ENCODE measurements at places on chromosomes 16 and 17.

- no peak for DNase-seq
Observed at GRCh38 chr16:27102701-27103575, 36.2 kb downstream of the C16orf82 start.

DNA sequence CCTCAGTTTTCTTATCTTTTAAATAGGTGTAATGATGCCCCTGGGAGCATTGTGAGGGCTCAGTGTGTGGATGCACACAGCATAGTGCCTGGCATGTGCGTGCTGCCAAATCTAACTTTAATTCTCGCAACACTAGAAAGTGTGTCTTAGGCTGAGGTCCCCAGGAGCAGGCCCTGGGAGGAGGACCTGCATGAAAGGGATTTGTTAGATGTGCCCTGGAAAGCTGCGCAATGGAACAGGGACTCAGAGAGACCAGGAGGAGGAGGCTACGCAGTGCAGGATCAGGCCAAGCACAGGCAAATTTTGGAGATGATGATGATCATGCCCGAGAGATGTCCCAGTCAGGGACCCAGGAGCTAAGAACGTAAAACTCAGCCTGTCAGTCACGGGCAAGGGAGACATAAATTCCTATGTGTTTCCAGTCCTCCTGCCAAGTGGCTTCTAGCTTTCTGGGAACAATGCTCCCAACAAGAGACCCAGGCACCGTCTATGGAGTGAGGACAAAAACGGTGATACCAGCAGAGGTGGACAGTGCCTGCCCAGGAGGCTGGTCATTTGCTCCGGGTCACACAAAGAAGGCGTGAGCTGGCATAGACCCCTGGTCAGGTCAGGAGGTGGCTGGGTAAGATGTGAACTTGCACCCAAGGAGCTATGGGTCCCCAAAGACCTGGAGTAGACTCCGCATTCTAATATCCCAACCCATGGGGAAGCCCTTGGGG, 352.2 kb upstream of the TNRC6C start:
- no peak for DNase-seq

DNA sequence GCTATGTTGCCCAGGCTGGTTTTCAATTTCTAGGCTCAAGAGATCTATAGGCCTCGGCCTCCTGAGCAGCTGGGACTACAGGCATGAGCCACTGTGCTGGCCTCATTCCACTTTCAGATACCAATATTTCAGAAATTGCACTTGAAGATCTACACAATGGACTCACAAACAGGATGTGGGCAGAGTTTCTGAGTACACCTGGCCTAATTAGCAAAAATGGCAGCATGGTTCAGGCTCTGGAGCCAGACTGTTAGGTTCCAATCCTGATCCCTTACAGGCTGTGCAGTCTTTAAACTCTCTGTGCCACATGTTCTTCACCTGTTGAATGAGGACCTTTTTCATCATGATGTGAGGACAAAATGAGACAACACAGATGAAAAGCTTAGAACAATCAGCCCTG, 32.2 kb downstream of the RNF157 start:
- no peak for DNase-seq

DNA sequence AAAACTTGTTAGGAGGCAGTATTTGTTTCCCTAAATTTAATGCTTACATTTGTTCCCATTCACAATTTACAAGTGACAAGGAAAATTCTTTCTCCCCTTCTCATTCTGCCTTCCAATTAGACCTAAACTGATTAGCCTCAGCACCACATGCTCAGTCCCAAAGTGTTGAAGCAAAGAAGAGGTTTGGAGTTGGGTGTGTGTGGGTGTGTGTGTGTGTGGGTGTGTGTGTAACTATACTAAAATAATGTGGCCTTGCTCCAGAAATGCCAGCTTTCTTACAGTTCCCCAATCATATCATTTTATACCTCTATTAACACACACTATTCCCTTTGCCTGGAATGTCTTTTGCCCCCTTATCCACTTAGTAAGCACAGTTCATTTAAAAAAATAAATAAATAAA, 6.9 kb upstream of the UTP6 start:
- DNase-seq, result no peak

- no peak for DNase-seq
Observed at GRCh38 chr17:18980682-18981334, 23.8 kb downstream of the FAM83G start.

GRCh38 chr17:36705874-36706731, 104.7 kb downstream of the MRM1 start:
- DNase-seq, result peak; percentile 59

DNA sequence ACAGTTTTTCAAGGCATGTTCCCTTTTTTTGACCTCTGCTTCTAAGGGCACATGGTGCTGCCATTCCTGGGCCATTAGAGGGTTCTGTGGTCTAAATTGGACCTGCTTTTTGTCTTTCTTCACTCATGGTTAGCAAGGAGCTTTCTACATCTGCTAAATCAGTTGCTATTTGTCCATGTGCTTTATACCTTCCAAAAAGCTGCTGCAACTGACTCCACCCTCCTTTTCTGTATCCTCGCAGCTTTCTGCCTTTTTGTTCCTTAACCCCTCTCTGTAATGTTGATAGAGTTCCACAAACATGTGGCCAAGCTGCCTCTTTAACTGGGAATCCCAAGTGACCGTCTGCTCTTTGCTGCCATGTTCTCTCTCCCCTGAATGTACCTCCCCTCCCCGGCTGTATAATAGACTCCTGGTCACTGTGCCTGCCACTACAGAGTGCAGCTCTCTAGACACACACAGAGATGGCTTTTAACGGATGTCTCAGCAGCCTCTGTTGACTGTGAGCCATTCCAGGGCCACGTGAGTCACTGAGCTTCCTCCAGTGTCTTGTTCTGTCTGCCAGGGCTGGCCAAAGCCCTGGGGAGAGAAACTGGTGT, 57.4 kb upstream of the TEKT3 start:
- no peak for DNase-seq

GRCh38 chr17:78305801-78306200, 54.1 kb downstream of the SOCS3 start:
- DNase-seq, result no peak

DNA sequence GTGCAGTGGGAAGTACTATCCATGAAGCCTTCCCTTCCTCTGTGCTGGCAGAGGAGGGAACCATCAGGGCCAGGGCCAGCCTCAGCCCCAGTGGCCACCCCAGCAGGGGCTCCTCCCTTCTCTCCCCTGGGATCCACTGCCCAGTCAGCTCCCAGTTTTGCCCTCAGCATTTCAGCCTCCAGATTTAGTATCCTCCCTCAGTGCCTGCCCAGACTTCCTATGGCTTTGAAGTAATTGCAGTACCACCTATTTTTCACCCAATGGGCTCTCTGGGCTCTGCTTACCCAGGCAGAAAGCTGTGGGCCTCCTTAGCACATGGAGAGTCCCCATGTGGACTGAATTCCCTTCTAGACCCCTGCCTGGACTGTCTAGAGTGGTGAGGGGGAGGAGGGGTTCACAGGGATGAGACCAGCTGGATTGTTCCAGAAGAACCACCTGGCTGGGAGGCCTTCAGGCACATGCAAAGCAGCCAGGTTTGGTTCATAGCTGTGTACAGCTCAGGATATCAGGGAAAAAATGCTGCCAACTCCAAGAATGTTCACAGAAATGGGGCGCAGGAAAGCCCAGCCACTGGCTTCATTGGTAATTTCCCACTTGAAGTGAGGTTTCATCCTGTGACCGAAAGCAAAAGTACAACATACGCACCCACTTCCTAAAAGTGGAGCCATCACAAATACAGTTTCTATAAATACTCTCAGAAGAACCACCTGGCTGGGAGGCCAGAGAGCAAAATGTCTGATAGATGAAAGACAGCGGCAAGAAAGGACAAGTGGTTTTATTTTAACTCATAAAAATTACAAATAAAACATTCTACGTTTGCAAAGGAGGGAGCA, 15.2 kb upstream of the HERPUD1 start:
- DNase-seq, result no peak

GRCh38 chr16:69589434-69590269, 23.9 kb downstream of the NFAT5 start:
- no peak for DNase-seq

GRCh38 chr16:11361701-11362451, 16.6 kb downstream of the RMI2 start:
- no peak for DNase-seq

GRCh38 chr17:81056312-81056711, 21.4 kb downstream of the BAIAP2 start:
- DNase-seq, result no peak

DNA sequence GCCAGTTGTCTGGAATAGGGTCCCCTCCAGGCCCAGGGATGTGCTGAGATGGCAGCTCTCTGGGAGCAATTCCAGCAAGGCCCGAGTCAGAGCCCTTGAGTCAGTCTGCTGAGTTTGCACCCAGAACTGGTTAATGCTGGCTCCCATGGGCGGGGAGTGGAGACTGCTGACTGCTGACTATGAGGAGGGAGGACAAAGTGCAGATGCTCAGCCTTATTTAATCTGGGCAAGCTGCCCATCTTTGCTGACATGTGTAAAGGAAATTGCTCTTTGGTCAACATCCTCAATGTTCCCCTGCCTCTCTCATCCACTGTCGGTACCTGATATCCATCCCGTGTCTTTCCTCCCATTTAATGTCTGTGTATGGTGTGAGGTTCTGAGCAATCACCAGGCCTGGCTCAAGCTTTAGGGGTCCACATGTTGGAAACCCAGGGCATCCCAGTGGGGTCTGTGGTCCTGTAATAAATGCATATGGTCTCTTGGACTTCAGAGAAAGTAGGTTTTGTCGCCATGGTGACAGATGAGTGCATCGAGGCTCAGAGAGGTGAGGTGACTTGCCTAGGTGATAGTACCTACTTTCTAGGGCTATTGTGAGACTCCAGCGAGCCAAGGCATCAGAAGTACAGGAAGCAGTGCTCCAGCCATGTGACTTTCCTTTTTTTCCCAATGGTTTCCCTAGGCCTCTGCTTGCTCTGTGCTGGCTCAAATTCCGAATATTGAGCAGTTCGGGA, 20.0 kb upstream of the RNF135 start:
- no peak for DNase-seq

DNA sequence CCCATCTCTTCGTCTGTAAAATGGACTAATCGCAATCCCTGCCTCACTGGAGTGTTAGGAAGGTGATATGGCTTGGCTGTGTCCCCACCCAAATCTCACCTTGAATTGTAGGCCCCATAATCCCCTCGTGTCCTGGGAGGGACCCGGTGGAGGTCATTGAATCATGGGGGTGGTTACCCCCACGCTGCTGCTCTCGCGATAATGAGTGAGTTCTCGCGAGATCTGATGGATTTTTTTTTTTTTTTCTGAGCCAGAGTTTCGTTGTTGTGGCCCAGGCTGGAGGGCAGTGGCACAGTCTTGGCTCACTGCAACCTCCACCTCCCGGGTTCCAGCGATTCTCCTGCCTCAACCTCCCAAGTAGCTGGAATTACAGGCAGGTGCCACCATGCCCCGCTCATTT, 11.2 kb downstream of the TRARG1 start:
- no peak for DNase-seq

GRCh38 chr16:648071-648780, 939 bp upstream of the WDR90 start:
- no peak for DNase-seq

- DNase-seq, result no peak
Observed at GRCh38 chr17:39261286-39261685, 35.5 kb upstream of the STAC2 start.

- DNase-seq, result peak; percentile 89
Observed at GRCh38 chr17:81453076-81453475, 57.8 kb downstream of the BAHCC1 start.

DNA sequence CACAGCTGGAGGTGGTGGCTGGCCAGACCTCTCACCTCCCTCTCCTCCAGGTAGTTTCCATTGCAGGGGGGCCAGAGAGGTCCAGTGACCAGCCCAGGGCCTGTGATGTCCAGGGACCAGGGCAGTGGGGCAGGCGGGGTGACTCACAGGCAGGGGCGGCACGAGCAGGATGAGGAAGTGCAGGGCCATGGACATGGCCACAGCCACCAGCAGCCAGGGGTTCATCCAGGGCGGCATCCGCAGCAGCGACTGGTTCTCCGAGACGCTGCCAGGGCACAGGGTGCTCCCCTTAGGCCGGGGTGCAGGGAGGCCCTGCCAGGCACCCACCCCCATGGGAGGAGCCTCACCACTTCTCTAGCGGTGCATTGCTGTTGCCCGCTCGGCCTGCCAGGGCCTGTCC, 12.9 kb upstream of the P2RX1 start:
- no peak for DNase-seq

GRCh38 chr17:82429824-82430223, 11.4 kb upstream of the OGFOD3 start:
- DNase-seq, result no peak

DNA sequence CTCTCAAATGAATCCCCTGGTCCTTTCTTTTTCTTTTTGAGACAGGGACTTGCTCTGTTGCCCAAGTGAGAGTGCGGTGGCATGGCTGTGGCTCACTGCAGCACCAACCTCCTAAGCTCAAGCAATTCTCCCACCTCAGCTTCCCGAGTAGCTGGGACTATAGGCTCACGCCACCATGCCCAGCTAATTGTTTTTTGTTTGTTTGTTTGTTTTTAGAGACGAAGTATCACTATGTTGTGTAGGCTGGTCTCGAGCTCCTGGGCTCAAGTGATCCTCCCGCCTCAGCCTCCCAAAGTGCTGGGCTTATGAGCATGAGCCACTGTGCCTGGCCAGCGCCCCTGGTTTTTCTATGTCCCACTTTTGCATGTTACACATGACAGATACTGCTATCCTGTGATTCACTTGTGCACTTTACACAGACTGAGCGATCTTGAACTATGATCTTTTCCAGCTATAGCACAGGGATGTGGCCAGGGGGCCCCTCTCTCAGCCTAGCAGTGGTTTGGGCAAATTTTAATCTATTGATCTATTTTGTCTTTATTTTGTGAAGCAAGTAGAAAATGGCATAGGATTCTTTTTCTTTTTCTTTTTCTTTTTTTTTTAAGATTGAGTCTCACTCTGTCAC, 31.3 kb upstream of the MLKL start:
- no peak for DNase-seq

DNA sequence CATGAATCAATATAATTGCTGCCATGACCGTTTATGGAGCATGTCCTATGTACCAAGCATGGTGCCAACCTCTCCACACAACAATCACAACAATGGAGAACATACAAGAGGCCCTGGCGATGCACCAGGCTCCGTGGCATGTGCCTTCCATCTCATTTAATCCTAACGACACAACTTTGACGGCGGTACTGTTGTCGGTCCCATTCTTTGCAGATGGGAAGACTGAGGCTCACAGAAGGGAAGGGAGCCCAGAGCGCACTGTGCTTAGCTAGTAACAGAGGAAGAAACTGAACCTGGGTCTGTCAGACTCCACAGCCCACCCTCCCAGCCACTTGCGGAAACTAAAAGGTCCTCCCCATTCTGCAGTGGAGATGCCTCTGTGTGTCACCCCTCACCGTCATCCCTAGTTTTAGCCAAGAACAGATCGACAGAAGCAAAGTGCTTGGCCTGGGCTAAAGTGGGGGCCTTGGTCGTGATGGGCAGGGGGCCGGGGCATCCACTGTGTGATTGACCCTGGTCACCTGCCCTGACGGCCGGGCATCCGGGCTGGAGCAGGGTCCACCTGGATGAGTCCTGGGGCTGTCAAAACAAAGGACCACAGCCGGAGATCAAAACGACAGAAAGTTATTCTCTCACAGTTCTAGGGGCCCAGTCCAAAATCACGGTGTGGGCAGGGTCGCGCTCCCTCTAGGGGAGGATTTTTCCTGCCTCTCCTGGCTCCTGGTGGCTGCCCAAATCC, 183.9 kb downstream of the C16orf95 start:
- no peak for DNase-seq
